H1 (cell line): ENCODE measurements at places on chromosomes 13 and 19. TPM values are rescaled to one million over a fixed set of nuclear protein-coding genes. Genes with fewer than 3 reads are reported as not detected.

CEACAM8 gene
- total RNA-seq, result not detected in 2 replicates

THSD1 gene
- 0.23 and 0.35 TPM in 2 replicates for total RNA-seq

GJB6 gene
- not detected in 2 replicates for total RNA-seq

LIM2 gene
- not detected in 2 replicates for total RNA-seq
